ENCODE measurements at places on chromosomes 6 and 20. TPM values are rescaled to one million over a fixed set of nuclear protein-coding genes. Genes with fewer than 3 reads are reported as not detected.

DNA sequence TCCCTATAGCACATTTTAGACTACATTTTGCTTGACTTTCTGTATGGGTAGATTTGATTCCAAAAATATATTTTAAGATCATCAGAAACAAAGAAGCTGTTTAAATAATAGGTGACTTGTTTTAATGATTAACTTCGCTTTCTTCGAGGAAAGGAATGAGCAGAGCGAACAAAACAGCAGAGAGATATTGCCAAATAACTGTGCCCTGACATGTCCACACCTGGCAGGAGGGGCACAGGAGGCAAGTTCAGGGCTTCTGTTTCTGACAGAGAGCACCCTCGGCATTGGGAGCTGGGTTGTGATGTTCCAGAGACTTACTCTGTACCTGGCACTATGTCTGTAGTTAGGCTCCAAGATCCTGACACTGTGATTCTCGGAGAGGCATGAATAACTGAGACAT, 155.7 kb upstream of the SASH1 start:
- peaks cover 10% of the 10 kb centered on the region for H3K27me3 ChIP-seq
- no peak for DNase-seq
- no peak overlapping the region for H3K27ac ChIP-seq
- no peak overlapping the region for H3K4me3 ChIP-seq
- no peaks in the 10 kb centered on the region for H3K4me1 ChIP-seq

DNA sequence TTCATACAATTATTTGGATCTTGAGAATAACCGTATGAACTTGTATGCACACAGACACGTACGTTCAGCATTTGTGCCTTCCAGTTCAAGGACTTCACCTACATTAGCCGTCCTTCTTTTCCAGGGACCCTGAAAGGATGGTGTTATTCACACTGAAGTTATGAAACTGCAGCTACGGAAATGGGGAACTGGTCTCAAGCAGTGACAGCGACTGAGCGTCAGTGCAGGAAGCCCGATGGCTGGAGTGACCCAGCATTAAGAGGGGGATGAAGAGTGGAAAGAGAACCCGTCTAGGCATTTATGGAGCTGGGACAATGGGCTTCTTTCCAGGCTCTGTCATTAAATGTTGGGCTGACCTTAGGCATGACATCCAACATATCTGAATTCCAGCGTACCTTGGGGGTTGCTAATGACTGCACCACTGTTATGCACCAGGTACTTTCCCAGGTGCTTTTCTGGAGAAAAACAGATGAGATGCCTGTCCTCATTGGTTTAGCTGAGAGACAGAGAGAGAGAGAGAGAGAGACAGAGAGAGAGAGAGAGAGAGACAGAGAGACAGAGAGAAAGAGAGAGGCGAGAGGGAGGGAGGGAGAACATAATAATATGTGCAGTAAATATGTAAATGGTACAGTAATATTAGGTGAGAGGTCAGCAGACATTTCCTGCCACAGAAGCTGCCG, 204.7 kb upstream of the EXOC2 start:
- DNase-seq, result no peak
- peaks cover 11% of the 10 kb centered on the region for H3K27me3 ChIP-seq
- H3K4me1 ChIP-seq, result no peaks in the 10 kb centered on the region
- no peak overlapping the region for H3K4me3 ChIP-seq
- H3K27ac ChIP-seq, result no peak overlapping the region
- no peaks in the 10 kb centered on the region for H3K36me3 ChIP-seq

- H3K4me3 ChIP-seq, result no peak overlapping the region
- H3K27me3 ChIP-seq, result no peaks in the 10 kb centered on the region
- H3K27ac ChIP-seq, result no peak overlapping the region
- H3K4me1 ChIP-seq, result peaks cover 25% of the 10 kb centered on the region
- H3K36me3 ChIP-seq, result peaks cover 5% of the 10 kb centered on the region
- no peak for DNase-seq
Measured at GRCh38 chr6:108947114-108947854, 99.1 kb downstream of the ARMC2 start.

DEFB132 gene
- not detected for total RNA-seq

ULBP1 gene
- total RNA-seq, result 0.97 TPM
